ENCODE measurements at places on chromosomes 2 and 18.

DNA sequence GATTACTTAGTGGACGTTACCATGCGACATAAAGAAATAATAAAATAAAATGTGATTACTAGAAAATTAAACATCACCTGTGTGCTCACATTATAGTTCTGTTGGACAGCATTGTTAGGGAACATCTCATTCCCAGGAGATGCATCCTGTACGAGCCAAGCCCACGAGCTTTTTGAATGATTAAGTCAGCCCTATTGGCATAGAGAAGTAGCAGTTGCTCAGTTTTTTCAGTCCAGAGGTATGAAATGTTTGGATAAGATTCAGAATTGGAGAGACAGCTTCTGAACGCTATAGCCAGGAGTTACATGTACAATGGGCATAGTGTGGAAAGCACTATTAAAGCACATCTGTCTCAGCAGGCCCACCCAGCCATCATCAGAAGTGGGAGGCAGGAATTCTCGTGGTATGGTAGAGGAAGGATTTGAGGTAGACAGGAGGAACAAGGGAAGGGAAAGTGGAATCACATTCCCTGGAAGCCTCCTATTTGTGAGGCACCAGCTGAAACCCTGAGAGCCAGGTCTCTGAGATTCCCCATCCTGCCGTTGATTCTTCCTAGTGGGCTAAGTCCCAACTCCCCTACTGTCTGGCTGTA lies 8.6 kb downstream of the SPATS2L start:
- DNase-seq = no peak

GRCh38 chr2:217952409-217952808 lies 50.4 kb downstream of the TNS1 start:
- no peak for DNase-seq

- DNase-seq = no peak
Observed at GRCh38 chr2:171390941-171391516, 42.8 kb downstream of the METTL8 start.

DNA sequence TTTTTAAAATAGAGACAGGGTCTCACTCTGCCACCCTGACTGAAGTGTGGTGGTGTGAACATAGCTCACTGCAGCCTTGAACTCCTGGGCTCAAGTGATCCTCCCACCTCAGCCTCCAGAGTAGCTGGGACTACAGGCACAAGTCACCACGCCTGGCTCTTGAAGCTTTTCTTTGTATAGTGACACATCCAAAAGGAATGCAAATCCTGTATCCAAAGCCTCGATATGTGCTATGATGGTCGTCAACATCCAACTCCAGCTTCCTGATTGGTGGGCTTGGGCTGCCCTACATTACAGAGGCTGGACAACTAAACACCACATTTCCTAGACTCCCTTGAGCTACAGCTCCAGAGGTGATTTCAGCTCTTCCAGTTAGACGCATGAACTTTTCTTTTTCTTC lies 101.7 kb upstream of the PGAP1 start:
- no peak for DNase-seq

DNA sequence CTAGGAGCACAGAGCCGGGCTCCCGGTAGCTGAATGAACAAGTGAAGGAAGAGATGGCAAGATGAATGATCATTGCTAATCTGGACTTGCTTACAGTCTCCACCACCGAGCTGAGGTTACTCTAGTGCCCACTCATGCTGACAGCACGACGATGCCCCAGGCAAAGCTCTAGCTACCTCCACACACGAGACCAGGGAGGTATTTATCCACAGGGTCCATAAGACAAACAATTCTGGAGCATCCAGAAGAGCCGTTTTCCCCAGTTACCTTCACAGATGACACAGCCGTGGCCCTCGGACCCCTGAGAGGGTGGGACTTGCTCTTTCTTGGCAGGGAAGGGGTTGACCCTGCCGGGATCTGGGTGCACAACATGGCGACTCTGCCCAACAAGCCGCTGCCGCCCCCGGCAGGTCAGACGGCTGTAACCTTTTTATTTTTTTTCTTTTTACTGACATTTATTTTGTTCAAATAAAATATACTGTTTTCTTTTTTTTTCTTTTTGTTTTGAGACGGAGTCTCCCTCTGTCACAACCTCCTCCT lies 120.3 kb downstream of the PXDN start:
- no peak for DNase-seq

DNA sequence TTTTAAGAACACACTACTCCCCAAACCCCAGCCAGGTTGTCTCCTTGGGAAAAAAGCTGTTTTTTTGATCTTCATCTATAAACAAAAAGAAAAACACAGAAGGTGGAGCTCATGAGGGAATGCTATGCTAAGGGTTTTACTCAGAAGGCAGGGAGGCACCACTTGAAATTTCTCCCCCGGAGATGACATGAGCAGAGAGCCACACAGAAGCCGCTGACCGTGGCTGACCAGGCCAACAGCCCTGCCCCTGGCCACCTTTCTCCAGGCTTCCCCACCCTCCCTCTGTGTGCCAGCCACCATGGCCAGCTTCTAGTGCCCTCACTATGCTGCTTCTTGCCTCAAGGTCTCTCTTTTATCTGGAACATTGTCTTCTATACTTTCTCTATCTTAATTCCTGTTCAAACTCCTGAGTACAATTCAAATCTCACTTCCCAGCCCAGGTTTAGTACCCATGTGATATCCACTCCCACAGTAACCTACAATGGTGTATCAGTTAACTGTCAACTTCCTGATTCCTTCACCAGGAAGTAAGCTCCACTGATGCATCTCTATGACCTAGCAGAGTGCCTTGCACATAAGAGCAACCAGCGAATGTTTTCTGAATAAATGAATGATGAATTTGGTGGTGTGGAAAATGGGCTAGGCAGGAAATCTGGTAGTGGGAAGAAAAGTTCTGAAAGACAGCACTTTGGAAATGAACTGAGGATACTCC lies 15.3 kb downstream of the LAPTM4A start:
- no peak for DNase-seq

- DNase-seq = no peak
Observed at GRCh38 chr2:202429164-202429980, 53.2 kb downstream of the BMPR2 start.

DNA sequence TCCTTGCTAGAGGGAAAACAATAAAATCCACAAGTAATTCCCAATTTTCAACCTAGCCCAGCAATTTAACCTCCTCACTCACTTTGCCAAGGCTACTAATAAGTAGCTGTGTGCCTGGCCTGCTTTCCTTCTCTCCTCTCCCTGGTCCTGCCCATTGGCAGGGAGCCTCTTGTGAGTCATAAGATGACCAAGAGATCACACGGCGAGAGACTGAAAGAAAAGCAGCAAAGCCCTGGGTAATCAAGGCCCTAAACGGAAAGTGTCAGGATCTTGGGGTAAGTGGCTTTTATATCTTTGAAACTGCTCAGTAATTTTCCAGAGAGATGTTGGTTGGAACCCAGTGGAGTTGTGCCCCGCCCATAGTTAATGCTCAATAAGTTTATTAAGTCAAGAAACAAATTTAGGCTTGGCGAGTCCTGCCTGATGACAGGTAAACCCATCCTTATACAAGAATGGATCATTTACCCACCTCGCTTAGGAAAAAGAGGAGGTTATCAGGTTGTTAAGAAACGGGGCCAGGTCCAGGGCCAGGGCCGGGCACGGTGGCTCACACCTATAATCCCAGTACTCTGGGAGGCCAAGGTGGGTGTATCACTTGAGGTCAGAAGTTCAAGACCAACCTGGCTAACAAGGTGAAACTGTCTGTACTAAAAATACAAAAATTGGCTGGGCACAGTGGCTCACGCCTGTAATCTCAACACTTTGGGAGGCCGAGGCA lies 10.0 kb upstream of the ADAM17 start:
- no peak for DNase-seq

Measured in hematopoietic multipotent progenitor cell treated with erythropoietin and hydrocortisone succinate and interleukin-3 and kit ligand, for 15 days (in vitro differentiated cells).